ENCODE measurements at places on chromosomes 7 and 10.

GRCh38 chr7:158117341-158118222, 470.0 kb downstream of the PTPRN2 start:
- DNase-seq, result no peak

DNA sequence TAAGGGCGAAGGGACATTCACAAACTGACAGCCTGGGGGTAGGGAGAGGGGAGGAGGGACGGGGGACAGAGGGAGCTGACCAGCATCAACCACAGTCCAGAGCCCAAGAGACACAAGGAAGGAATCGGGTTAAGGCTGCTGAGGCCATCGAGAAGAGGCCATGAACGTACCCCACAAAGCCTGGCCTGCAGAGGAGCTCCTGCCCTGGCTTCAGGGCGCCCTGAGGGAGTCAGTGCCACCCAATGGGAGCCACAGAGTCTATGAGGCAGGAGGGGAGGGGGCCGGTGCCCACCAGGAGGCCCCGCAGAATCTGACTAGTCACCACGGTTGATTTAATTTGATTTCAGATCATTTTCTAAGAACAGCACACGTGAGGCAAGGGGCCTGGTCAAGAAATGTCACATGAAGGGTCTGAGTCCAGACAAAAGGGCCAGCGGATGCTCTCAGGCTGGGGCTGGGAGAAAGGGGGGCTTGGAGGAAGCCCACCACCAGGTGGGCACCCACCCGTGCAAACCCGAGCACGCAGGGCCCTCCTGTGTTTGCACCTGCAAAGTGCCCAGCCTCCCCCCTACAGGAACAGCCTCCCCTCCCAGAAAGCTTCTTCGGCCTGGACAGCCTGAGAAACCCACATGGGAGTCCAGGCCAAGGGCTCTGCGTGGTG, 40.4 kb downstream of the CAMK2B start:
- no peak for DNase-seq

DNA sequence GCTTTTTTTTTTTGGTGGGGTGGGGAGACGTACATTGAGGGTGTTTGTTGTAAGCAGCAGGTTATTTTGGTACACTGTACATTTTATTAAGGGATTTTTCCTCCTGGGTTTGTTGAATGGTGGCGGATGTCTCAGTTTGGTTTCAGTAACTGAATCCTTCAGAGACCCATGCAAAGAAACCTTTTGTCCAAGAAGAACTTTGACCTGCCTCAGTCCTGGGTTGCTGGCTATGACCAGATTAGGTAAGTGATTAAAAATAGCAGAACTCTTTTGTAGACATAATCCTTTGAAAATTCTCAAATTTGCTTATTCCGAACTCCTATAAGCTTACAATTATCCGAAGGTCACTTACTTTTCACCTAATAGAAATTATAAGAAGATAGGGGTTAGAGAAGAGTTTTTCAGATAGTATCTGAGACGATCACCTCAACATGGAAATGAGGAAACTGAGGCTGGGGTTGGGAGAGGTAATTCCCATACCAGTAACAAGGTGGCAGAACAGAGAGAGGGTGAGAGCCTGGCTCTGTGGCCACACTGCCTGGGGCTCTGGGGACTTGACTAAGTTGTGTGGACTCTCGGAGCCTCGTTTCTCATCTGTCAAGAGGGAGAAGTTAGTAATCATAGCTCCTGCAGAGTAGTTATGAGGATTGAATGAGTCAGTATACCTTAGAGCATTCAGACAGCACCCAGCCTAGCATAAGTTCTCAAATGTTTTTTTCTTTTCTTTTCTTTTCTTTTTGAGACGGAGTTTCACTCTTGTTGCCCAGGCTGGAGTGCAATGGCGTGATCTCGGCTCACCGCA, 87.4 kb downstream of the CCNY start:
- DNase-seq, result no peak

DNA sequence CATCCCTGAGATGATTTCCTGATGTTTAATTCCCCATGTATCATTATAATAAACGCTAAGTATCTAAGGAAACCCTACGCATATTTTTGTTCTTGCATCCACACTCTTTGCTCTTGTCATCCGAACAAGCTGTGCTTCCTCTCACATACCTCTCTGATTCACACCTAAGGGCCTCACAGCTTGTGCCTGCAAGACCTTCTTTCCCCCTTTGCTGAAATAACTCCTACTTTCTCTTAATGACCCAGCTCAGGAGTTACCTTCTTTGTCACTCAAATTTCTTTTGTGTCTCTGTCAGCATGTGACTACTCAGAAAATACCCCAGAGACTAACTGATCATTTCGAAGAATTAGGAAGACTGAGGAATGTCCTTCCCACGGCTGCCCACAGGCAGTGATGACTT, 209.3 kb upstream of the IMMP2L start:
- no peak for DNase-seq

DNA sequence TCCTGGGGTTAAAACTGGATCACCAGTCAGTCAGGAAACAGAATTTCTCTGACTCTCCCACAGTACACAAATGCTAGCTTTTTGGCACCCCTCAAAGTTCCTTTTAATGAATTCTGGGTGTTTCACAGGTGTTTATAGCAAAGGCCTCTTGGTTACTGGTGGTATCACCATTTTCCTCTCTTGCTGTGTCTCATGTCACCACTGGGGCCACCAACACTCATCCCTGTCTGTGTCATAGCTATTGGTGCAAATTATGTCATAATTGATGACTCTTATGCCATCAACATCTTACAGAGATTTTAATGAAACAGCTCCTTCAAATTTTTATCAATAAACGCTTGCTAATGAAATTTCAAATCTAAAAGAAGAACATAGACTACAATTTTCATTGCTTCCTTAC, 27.7 kb upstream of the OSBPL3 start:
- no peak for DNase-seq

GRCh38 chr7:144049491-144049890, 743 bp downstream of the OR2A5 start:
- no peak for DNase-seq

GRCh38 chr7:125618516-125618915, 688.9 kb upstream of the POT1 start:
- no peak for DNase-seq

GRCh38 chr10:87865241-87865881, 1.9 kb downstream of the PTEN start:
- no peak for DNase-seq

All from stimulated activated CD4-positive, alpha-beta T cell treated with anti-CD3 and anti-CD28 coated beads, Interleukin-15, amount 100 ng/mL, for 1 hour (primary cell).